CD4-positive, alpha-beta T cell (primary cell): ENCODE measurements at places on chromosomes 13 and 19. TPM values are rescaled to one million over a fixed set of nuclear protein-coding genes. Genes with fewer than 3 reads are reported as not detected.

The EDNRB gene
- total RNA-seq: not detected

The MUC16 gene
- total RNA-seq: under 0.01 TPM

The CYP4F22 gene
- total RNA-seq: 0.28 TPM

The NKPD1 gene
- 0.91 TPM for total RNA-seq

The CABP5 gene
- not detected for total RNA-seq

The ZNF534 gene
- total RNA-seq: not detected

The ZNF700 gene
- 14.5 TPM for total RNA-seq

The CBLC gene
- not detected for total RNA-seq

The IGFL3 gene
- not detected for total RNA-seq

The DOCK6 gene
- 0.38 TPM for total RNA-seq

The COL4A2 gene
- total RNA-seq: not detected

The AMH gene
- 3.3 TPM for total RNA-seq

The NLRP5 gene
- not detected for total RNA-seq

The ZFP14 gene
- 4.4 TPM for total RNA-seq

The UCHL3 gene
- total RNA-seq: 16.0 TPM

DNA sequence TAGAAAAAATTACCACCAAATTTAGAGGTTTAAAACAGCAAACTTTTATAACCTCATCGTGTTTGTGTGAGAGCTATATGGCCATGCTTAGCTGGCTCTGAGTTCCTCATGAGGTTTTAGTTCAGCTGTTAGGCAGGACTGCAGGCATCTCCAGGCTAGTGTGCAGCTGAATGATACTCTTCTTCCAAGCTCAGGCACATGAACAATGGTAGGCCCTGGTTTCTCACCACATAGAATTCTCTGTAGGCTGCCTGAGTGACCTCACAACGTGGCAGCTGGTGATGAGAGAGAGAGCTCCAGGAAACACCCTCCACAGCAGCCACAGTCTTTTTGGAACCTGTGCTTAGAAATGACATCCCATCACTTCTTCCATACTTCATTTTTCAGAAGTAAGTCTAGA lies 540.6 kb upstream of the MIR17HG start:
- no peak for DNase-seq

DNA sequence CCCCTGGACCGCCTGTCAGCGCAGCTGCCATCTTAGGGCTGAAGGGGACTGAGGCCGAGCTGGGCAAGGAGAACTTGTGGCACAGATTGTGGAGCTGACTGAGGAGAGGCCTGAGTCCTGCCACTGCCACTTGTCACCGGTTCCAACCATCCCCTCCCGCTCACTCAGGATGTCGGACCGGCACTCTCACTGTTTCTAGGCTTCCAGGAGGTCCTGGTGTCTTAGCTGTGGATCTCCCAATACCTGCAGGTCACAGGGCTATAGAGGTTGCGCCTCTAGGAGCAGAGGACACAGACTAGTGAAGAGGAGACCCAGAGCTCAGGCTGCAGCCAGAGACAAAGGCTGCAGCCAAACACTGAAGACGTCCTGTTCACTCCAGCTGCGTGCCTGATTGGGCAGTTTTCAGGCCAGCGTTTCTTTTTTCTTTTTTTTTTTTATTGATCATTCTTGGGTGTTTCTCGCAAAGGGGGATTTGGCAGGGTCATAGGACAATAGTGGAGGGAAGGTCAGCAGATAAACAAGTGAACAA lies 15.3 kb upstream of the ZNF486 start:
- DNase-seq: no peak

DNA sequence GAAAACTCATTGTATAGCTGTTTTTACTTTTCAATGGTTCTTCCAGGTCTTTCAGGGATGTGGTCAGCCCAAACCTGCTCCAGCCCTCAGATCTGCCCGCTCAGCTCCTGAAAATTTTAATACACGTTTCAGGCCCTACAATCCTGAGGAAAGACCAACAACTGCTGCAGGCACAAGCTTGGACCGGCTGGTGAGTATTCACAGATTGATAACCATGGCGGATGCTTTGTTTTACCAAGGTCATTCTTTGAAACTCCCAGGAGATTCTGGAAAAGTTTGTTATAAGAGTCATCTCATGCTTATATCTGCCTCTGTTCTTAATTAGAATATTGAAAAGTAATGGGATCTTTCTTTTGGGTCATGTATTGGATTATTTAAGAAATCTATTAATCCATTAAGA lies 173.5 kb downstream of the DCT start:
- DNase-seq: no peak

DNA sequence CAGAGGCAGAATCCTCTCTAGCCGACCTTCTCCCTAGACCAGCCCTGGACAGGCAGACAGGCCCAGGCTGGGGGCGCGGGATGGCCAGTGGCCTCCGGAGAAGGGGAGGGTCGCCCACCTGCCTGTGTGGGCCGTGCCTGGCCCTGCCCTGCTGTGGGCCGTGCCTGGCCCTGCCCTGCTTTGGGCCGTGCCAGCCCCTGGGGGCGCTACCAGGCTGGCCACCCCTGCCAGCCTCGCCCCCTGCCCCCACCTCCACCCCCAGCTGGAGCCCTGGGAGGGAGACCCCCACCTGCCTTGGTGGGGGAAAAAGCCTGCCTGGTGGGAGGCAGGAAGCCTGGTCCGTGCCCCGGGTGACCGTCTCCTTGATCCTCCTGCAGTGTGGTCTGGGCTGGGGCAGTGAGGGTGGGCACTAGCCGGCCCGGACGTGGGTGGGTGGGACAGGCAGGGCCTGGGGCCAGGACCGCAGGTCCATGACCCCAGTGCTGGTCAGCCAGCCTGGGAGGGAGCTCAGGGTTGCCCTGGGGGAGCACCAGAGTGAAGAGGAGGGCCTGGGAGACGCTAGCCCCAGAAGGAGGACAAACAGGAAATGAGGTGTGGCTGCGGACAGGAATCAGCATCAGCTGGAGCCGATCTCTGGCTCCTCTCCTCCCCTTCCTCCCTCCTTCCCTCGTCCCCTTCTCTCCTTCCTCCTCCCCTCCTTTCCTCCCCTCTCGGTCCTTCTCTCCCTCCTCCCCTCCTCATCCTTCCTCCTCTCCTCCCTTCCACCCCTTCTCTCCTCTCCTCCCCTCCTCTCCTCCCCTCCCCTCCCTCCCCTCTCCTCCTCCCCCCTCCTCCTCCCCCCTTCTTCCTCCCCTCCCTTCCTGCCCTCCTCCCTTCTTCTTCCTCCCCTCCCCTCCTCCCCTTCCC lies 5.1 kb upstream of the MKNK2 start:
- DNase-seq: no peak

GRCh38 chr13:112182846-112183531 lies 116.0 kb downstream of the SOX1 start:
- no peak for DNase-seq

DNA sequence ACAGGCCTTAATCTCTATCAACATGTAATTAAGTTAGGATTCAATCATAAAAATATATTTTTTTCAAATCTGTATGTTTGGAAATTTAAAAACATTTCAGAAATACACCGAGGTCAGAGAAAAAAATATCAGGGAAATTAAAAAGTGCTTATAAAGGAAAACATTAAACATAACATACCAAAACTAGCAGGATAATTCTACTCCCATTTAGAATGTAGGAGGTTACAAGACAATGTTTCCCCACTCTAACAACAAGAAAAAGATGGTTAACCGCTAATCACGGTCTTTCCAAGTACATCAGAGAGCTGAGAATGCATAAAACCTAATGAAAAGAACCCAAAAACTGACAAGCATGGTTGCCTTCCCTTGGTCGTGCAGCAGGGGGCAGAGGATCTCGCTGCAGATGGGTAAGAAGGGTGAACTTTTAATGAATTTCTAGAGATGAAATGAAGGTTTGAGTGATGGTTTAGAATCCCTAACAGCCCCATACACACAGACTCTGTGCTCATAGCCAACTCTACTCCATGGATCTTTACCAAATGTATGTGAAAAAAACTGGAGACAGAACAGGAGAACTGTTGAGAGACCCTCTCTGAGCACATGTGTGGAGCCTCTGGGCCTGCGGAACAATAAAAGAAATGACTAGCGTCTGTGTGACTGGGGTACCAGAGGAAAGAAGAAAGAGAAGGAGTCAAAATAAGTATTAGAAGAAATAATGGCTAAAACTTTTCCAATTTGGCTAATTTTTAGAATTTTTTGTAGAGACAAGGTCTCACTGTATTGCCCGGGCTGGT lies 51.3 kb upstream of the LSM14A start:
- DNase-seq: peak; percentile 50

- no peak for DNase-seq
These were observed 23.5 kb downstream of the LGALS16 start for GRCh38 chr19:39679056-39679790.

DNA sequence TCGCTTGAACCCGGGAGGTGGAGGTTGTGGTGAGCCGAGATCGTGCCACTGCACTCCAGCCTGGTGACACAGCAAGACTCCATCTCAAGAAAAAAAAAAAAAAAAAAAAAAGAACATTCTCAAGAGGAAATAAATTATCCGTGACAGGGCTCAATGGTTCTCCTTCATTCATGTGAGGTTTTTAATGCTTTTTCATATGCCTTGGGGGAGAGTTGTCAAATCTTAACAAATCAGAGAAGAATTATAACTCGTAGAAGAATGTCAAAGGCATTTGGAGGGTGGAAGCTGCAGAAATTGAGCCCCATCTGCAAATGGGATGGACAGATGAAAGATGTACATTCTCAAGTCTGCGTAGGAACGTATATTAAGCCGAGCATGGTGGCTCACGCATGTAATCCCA lies 34.9 kb upstream of the HOMER3 start:
- no peak for DNase-seq

DNA sequence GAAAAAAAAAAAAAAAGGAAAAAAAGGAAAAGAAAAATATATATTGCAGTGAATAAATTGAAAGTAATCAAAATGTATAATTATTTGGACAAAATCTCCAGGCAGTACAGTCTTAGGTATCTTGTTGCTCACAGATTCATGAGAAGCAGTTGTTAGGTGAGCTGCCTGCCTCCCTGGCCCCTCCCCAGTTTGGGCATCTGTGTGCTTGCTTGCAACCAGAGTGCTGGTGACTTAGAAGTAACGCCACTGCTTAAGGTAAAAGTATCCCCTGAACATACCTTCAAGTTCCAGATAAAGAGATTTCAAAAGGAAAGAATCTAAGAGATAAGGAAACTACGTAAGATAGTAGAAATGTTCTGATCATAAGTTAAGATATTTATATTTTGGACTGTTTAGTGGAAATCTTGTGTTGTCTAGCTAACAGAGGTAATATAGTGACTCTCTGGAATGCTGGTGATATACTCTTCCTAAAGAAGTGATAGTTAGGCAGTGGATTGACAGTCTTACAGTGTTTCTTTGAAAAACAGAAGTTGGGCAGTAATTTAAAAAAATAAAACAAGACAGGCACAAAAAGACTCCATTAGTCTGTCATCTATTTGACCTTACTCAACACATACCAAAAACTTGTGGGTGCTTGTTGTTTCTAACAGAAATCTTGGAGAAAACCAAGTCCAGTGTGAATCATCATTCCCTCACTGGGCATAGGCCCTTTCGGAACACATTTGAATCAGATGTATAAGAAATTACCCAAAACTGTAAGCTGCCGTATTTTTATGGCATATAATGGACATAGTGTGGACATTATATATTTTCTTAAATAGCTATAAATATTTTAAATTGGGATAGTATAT lies 38.3 kb upstream of the KCTD4 start:
- no peak for DNase-seq

- DNase-seq: no peak
These were observed 18.3 kb upstream of the CACNG8 start for GRCh38 chr19:53944416-53944815.

- no peak for DNase-seq
These were observed 1300.7 kb downstream of the PCDH9 start for GRCh38 chr13:65929436-65929835.

DNA sequence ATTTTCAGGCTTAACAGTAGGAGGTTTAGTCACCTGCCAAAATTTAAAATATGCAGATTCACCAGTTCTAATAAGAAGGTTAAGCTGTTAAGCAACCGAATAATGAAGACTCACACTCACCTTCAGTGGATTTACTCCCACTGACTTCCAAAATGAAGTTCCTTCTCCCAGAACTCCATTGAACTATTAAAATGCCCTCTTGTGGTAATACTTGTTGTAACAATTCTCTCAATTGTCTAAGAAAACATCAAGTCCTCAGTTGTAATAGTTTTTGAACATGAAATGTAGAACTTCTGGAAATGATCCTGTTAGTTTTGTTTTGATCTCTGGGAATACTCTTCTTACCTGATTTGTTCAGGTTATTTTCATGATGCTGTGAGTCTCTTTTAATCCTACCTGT lies 522.0 kb upstream of the ATXN8OS start:
- DNase-seq: no peak

DNA sequence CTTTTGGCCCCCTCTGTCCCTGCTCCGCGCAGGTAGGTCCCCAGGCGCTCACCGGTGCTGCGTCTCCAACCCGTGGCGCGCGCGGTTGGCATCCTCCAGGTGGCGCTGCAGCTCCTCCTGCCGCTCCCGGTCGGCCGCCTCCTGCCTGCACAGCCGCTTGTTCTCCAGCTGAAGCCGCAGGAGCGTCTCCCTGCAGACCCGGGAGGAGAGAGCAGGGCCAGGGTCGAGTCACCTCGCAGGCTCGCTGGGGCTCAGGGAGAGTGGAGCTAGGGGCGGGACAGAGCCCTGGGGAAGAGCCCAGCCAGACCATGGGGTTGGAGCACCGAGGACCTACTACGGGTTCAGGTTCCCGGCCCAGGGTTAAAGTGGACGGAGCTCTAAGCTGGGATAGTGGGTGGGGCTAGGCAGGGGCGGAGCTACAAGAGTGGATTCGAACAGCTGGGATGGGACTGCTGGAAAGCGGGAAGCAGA lies 9.3 kb downstream of the HOOK2 start:
- DNase-seq: no peak

GRCh38 chr13:102593466-102593865 lies 3.3 kb upstream of the TPP2 start:
- DNase-seq: no peak

DNA sequence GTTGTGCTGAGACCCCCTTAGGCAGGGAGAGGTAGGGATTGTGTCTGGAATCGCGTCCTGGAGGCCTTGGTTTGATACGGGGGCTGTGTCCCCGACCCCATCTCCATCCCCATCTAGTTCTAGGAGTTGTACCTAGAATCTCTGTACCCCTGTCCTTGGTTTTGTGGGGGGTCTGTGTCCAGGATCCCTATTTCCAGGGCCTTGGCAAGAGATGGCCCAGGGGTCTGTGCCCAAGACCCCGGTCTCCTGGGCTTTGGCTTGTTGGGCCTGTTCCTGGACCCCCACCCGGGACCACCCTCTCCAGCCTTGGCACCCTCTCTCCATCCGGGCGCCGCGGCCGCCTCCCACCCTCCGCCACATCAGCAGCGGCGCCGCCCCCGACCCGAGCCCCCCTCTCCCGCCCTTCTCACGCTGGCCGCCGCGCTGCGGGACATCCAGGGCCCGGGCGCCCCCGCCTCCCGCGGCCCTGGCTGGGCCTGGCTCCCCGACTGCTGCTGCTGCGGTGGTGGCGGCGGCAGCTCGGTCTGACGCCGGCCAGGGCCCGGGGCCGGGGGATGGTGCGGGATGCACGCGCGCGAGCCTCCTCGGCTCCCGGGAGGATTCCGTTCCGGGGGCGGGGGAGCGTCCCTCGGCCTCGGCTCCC lies at the start of gene NUMBL:
Gene NUMBL, minus strand, starts transcription at position 602 of the 643 bp plus-strand sequence. Its CDS starts 168 bp downstream, at position 434.
- no peak for DNase-seq

GRCh38 chr13:112247471-112248405 lies 128.4 kb upstream of the SPACA7 start:
- peak; percentile 3 for DNase-seq

GRCh38 chr13:36915106-36915505 lies 4.9 kb downstream of the SMAD9 start:
- no peak for DNase-seq
